ENCODE measurements at places on chromosomes 4 and X.

DNA sequence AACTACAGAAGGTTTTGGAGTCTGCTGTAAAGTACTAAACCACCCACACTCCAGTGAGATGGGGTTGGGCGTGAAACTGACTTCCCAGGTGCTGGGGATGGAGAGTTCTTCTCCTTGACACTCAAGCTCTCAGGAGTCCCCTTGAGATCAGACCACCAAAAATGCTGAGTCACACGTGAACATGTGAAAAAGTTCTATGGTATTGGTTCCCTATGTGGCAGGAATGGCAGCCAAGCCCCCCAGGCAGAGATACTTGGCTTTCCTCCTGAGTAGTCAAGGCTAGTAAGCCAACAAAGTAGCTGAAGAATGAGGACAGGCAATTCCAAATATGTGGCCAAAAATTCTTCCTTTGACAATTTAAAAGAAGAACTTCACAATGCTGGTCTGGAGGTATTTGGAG lies 222.0 kb upstream of the ADAMTS3 start:
- DNase-seq: no peak

DNA sequence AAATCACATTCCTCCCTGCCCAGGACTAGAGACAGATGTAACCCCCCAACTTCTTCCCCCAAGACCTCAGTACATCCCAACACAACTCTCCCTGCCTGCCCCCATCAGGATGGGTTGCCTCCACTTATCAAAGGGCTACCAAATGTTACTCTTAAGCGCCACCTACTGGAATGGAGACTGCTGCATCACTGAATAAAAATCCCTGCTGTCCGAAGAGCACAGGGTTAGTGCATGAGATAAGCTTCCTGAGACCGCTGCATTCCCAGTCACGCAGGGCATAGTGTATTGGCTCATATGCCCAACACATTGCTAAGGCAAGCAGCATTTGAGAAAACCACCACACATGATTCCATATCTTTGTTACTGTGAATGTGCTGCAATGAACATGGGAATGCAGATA lies 544.5 kb downstream of the PPP4R3C start:
- peak; percentile 23 for DNase-seq

DNA sequence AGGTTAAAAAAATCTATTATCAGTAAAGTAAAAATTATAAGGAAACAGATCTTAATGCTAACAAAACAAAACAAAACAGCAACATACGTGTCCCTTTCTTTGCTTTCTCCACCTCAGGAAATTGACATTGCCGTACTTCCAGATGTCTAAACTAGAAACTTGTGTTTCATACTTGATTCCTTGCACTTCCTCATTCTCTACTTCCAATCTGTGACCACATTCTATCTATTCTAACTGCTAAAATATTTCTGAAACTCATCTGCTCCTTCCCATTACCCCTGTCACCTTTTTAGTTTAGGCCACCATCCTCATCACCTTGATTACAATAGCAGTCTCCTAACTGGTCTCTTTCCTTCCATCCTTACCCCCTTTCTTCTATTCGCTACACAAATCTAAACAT lies 22.5 kb upstream of the RPA4 start:
- no peak for DNase-seq

GRCh38 chr4:150173432-150173861 lies 95.2 kb downstream of the DCLK2 start:
- no peak for DNase-seq

GRCh38 chrX:119604766-119605463 lies 1.3 kb downstream of the NKRF start:
- DNase-seq: no peak

DNA sequence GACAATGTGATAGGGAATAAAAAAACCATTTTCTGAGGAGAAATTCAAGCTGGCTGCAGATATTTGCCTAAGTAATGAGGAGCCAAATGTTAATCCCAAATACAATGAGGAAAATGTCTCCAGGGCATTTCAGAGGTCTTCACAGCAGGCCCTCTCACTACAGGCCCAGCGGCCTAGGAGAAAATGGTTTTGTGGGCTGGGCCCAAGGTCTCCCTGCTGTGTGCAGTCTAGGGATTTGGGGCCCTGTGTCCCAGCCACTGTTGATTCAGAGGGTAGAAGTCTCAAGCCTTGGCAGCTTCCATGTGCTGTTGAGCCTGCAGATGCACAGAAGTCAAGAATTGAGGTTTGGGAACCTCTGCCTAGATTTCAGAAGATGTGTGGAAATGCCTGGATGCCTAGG lies 778.7 kb downstream of the CENPC start:
- DNase-seq: no peak

- DNase-seq: no peak
These were observed 23.5 kb downstream of the KCNE5 start for GRCh38 chrX:109601486-109601885.

DNA sequence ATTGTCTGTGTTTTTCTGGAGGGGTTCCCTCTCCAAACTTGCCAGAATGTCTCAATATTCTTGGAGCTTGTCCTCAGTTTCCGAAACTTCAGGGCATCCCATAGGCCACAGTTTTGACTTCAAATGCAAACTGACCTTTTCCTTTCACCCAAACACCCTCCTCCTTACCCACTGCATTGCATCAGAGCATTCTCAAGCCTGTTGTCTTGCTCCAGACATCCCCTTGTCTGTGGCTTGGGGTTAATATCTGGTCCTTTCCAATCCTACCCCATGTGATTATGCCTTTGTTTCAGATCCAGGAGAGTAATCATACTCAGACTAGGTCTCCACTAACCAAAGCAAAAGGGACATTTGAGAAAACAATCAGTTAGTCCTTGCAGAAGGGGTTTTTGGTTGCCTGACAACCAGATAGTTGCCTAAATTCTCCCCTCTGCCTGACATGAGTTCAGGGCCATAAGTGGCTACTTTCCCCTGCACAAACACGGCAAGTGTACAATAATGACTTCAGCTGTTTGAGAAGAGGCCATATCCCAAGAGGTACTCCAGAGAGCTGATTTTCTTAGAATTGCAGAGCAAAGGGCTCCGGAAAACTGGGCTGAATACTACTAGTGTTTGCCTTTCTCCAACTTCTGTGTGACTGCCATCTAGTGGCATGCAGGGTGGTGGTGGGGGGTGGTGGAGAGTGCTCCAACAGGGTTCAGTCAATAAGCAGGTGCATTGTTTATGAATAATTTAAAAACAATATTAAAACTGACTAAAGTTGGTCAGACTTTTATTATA lies 130.2 kb downstream of the CHRDL1 start:
- peak; percentile 16 for DNase-seq

DNA sequence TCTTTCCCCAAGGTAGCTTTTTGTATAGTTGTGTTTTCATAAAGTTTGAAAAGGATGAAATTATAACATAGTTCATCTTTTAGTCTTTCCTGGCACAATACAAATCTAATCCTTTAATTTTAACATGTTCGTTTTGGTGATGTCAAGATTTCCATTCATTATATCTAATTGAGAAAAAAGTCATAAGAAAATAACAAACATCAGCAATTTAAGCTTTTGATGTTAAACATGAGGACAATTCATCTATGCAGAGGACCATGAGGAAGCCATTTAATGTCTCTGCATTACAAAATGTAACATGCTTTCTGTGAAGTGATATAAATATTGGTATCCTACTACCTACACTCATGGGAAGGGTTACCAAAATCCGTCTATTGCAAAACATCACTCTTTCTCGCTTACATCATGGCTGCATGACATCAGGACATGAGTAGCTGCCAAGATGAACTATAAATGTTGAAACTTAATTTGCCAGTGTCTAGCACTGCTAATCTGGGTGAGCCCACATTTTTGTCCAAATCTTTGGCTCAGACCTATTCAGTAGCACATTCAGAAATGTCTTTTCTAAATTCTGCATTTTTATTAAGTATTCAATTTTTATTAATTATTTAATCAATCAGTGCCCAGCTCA lies 9.5 kb downstream of the EPGN start:
- DNase-seq: no peak

DNA sequence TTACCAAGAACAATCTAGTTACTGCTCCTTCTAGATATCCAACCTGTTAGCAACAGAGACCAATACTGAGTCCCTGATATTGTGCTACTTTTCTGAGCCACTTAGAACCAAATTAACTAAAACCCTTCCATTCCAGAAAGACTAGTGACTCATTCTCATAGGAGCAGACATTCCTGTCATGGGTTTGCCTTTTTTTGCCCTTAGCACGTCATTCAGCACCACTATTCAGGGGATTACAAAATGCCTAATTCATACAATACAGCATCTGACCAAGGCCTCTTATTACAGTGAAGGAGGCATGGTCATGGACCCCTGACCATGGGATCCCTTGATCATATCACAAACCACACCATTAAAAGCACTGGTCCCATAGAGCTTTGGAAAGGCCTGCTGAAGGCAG lies 123.8 kb upstream of the CXCL13 start:
- peak; percentile 23 for DNase-seq

GRCh38 chr4:16294455-16294854 lies 68.2 kb upstream of the TAPT1 start:
- DNase-seq: peak; percentile 17

- DNase-seq: no peak
These were observed 10.5 kb downstream of the PPAT start for GRCh38 chr4:56424697-56425514.

GRCh38 chrX:152074163-152074562 lies 64.2 kb downstream of the MAGEA10 start:
- DNase-seq: peak; percentile 0

DNA sequence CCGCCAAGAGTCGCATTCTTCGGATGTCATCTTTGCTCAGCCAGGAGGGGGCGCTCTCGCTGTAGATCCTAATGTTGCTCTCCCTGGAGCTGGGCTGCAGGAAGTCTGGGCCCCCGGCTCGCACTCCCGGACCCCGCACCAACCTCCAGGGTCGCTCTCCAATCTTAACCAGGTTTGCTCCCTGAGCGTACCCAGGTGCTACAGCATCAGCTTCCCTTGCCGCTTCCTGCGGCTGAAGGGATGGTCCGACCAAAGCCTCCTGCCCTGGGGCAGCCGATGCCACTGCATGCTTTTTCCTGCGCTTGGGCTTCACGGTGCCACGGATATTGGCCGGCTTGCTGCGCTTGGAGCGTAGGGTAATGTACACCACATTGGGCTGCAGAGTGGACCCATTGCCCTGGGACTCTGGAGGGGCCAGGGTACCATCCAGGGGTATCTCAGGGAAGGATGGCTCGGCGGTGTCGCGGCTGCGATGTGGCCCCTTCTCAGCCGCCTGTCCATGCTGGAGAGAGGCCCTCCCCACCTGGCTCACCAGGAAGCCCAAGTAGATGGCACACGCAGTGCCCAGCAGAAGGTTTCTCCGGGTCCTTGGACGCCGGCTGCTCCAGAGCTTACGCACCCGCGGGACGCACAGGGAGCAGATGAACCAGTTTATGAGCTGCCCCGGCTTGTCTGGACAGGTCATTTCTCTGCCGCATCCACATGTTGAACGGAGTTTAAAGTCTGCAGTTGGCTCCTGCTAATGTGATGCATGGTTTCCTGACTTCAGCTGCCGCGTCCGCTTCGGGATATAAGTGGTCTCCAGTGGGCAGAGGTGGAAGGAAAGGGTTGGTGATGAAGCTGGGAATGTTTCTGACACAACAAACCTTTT lies 1.9 kb downstream of the GASK1B start:
- no peak for DNase-seq

- peak; percentile 38 for DNase-seq
These were observed 9.6 kb upstream of the SLAIN2 start for GRCh38 chr4:48331577-48332330.

DNA sequence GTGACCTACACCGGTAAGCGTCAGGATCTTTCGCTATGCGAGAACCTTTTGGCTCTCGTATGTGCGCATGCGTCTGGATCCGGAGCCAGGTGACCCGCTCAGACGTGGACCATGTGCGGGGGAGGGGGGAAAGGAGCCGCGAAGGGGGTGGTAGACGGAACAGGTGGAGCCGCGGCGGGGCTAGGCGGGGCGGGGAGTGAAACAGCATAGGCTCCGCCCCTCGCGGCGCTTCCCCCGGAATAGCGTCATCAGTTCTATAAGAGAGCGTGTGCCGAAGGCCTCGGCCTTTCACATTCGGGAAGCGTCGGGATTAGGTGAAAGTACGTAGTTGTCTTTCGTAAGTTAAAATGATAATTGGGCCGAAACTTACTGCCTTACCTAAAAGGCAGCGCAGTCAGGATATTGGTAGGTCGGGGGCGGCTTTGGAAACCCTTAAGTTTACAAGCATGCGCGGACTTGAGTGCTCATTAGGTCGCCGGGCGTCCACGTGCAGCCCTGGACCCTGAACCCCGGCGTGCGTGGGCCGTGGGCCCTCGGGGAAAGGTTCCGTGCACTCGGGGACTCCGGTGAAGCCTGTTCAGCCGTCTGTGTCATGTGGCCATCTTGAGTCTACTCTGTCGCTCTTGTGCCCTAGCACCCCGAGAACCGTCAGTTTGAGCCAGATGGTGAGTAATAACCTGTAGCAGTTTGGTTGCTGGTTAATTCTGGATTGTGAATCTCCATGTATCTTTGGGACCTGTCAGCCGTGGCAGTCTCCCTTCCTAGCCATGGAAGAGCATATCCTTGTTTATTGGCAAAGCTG lies 74.1 kb downstream of the PRSS12 start:
- DNase-seq: peak; percentile 91

GRCh38 chr4:8228319-8229250 lies 29.5 kb downstream of the SH3TC1 start:
- DNase-seq: peak; percentile 66

GRCh38 chrX:118261151-118261550 lies 84.8 kb upstream of the WDR44 start:
- no peak for DNase-seq

DNA sequence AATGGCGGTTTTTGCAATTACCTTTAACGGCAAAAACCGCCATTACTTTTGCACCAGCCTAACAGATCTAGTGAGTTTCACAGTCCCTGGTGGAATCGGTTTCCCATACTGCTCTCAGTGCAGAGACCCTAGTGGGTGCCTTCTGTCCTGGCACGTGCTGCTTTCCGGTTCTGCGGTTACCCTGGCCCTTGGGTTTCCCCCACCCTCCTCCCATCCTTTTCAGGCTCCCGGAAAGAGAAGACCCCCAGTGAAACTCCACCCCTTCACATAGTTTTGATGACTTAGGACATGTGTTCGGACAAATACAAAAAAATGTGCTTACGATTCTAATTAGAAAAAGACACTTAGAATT lies 36.9 kb downstream of the NLGN3 start:
- DNase-seq: no peak

Data from HT1080 (cell line).